ENCODE measurements at places on chromosomes 12 and 14.

DNA sequence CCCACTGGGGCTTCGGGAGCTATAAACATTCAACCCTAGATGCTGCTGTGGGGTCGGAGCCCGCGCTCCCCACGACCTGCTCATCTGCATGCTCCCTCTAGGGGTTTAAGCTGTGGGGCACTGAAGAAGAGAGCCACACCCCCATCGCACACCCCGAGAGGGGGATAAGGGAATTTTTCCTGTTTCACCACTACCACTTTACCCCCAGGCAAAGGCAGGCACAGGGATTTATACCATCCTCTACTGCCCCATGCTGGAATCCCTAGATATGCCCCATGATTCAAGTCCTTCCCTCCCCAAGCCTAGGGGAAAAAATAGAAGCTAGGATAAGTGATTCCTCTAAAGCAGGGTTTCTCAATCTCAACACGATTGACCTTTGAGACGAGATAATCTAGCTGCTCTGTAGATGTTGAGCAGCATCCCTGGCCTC is 59.9 kb upstream of the CCDC60 start:
- DNase-seq, result no peak

DNA sequence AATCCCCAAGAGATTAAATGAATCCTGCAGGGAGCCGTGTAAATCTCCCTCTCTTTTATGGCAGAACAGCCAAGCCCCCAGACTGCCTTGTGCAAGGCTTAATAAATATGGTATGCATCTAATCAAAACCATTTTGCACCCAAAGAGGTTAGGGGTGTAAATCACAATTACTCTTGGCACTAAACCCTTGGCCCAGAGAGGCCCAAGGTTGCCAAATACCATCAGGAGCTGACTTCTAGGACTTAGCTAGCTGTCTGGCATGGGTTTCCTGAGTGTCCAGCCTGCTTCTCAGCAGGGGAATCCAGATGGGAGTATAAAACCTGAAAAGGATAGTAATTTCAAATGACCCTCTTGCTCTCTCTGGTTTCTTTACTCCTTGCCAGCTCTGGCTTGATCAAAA is 610.4 kb downstream of the MED13L start:
- no peak for DNase-seq

DNA sequence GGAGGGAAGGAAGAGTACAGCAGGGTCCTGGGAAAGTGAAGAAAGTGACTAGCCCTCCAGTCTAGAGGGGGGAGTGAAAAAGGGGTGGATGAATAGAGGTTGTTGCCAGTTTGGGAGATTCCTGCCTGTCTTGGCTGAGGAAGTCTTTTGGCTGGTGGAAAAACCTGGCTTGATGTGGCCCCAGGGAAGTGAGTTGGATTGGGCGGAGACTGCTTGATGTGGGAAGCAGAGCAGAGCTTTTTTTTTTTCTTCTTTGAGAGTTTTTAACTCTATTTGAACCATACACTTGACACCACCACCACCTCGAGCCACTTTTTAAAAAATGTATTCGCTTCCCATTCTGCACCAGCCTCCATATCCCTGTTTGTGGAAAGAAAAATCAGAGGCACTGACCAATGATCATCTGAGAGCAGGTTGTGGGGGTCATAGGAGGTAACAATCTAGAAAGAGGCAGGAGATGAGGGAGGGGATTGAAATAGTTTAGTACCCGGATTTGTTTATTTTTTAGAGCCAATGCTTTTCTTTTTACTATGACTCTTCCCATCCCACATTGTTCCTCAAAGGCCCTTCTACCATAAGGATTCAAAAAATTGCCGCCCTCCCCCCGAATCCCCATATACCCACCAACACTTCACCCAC is 690 bp upstream of the DTX3 start:
- peak; percentile 70 for DNase-seq

DNA sequence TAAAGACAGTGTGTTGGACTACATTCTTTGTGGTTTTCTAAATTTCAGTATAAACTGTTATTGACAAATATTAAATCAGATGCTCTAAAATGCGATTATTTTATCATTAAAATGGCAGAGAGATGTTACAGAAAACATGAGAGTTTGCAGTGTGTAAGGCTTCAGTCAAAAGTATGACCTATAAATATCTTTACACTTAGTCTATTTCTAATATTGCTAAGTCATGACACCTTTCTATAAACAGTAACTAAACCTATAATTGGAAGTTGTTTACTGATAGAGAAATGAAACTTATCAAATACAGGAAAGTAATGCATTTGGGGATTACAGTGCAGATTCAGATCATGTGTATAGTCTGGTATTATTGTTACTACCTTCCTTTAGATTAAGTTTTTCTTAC is 68.9 kb upstream of the YARS2 start:
- no peak for DNase-seq

GRCh38 chr14:89139404-89140247 is 277.4 kb downstream of the FOXN3 start:
- no peak for DNase-seq

GRCh38 chr12:54423816-54424150 is 4.7 kb upstream of the ITGA5 start:
- no peak for DNase-seq

GRCh38 chr14:78697341-78697740 is 527.2 kb downstream of the NRXN3 start:
- no peak for DNase-seq

- DNase-seq, result no peak
These were observed 65.6 kb upstream of the FUT8 start for GRCh38 chr14:65346895-65347294.

GRCh38 chr12:49584591-49584990 is 16.6 kb upstream of the MCRS1 start:
- DNase-seq, result no peak

DNA sequence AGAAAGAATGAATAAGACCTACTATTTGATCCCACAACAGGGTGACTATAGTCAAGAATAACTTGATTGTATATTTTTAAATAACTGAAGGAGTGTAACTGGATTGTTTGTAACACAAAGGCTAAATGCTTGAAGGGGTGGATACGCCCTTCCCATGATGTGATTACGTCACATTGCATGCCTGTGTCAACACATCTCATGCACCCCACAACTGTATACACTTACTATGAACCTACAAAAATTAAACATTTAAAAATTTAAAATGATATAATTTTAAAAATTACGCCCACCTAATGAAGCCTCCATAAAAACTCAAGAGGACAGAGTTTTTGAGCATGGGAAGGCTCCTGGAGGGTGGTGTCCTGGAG is 94.5 kb downstream of the SCARB1 start:
- DNase-seq, result no peak

DNA sequence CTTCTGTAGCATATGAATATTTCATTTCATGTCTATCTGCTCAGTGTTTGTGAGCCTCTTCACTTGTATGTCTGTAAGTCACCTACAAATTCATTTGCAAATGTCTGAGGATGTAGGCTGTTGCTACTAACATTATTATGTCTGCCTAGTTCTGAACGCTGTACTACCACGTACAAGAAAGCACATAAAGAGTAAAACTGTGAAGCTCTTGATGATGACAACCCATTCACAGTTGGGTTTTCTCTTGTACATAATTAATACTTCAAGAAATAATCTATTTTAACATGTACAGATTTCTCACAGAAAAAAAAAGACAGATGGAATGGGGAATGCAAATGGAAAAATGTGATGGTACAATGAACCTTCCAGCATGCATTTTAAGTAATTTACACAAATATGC is 64.3 kb upstream of the CPNE8 start:
- no peak for DNase-seq

GRCh38 chr12:14185427-14186192 is 179.9 kb upstream of the ATF7IP start:
- peak; percentile 69 for DNase-seq

GRCh38 chr12:32444895-32445294 is 45.5 kb downstream of the FGD4 start:
- peak; percentile 92 for DNase-seq

- DNase-seq, result no peak
These were observed 73.6 kb downstream of the SAMD4A start for GRCh38 chr14:54640506-54640905.

GRCh38 chr12:58174316-58174715 is 232.9 kb downstream of the ATP23 start:
- DNase-seq, result no peak

DNA sequence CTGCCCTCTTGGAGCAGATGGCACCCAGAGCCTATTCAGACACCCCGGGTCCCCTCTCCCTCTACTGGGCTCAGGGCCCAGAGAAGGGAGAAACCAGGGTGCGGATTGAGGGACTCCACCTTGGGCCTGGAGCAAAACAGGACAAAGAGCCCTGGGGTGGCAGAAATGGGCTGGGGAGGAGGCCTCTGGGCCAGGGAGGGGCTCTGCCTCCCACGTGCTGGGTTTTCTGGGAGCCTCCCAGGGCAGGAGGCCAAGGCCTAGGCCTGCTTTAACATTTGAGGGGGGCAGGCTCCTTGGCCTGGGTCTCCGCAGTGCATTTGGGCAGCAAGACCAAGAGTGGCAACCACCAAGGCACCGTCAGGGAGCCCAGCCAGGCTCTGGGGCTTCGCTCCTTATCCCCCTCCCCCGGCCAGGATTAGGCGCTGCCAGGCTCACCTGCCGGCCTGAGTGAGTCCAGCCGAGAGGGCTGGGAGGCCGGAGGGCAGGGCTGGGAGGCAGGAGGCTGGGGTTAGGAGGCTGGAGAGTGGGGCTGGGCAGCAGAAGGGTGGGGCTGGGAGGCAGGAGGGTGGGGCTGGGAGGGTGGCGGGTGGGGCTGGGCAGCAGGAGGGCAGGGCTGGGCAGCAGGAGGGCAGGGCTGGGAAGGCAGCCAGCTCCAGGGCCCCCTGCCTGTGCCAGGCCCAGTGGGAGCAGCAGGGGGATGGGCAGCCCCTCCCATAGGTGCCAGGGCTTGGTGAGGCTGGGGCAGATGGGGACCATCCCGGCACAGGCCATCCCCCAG is 101.8 kb upstream of the EIF5 start:
- DNase-seq, result no peak

GRCh38 chr12:10385166-10385613 is 4.7 kb downstream of the KLRK1 start:
- DNase-seq, result no peak

GRCh38 chr12:19922717-19923116 is 445.6 kb upstream of the PDE3A start:
- no peak for DNase-seq

DNA sequence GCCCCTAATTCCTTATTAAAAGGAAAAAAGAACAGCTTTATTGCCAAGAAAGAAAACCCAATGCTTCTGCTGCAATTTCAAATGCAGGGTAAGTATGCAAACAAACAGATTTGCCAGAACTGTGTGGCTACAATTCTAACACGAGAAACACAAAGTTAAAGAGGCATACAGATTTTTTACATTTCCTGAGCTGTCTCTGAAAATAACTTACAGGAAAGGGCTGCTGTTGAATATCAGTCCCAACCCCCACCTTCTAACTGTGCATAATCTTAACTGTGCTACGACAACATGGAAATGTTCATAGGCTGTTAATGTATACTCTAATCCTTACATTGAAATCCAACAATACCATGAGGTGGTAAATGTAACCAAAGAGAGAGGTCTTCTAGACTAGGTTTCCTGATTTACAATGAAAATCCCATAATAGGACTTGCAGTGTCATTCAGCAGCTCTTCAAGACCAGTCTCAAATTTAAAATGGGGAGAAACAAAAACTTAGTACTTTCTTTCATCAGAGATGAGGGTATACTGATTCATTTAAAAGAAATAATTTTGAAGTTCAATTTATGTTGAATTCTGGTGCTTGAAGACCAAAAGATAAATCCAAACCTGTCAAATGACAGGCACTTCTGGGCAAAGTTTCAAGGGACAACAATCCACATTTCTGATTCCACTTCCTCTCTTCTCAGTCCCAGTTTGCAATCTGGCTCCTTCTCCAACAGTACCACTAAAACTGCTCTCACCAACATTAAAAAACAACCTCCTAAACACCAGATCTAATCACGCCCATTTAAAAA is 14.4 kb downstream of the FGD6 start:
- no peak for DNase-seq

GRCh38 chr14:57871459-57872080 is 5.7 kb upstream of the SLC35F4 start:
- peak; percentile 27 for DNase-seq
